ENCODE measurements at places on chromosomes 16 and 17.

GRCh38 chr17:17264430-17264829, 16.6 kb downstream of the COPS3 start:
- DNase-seq: no peak

GRCh38 chr17:29177871-29178749, 2.1 kb downstream of the MYO18A start:
- DNase-seq: no peak

DNA sequence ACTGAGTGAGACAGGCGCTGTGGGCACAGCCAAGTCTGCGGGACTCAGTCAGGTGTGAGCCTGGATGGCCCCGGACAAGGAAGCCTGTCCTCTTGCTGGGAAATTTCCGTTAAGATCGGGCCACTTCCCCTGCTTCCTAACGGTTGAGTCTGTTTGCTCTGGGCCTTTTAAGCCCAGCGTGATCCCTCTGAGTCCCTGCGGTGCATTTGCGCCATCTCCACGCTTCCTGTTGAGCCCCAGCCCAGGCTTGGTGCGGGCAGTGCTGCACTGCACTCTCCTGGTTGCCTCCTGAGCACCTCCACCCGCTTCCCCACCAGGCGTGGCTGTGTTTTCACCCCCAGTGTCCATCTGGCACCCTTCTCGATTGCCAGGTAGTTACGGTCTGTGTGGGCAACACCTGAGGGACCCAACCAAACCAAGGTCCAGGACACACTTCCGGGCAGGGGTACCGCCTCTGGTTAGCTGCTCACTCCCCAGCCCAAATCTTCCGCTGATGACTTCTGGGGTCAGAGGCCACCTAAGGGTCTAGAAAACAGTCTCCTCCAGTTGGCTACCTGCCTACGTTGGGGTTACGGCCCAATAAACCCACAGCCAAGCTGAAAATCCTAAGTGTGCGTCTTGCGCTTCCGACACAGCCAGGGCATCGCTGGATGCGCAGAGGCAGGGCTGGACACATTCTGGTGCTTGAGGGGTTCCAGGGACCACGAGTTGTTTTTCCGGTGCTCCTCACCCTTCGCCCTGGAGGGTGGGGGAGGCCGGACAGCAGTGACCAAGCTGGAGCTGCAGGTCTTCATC, 1.4 kb upstream of the SLC25A10 start:
- DNase-seq: no peak

DNA sequence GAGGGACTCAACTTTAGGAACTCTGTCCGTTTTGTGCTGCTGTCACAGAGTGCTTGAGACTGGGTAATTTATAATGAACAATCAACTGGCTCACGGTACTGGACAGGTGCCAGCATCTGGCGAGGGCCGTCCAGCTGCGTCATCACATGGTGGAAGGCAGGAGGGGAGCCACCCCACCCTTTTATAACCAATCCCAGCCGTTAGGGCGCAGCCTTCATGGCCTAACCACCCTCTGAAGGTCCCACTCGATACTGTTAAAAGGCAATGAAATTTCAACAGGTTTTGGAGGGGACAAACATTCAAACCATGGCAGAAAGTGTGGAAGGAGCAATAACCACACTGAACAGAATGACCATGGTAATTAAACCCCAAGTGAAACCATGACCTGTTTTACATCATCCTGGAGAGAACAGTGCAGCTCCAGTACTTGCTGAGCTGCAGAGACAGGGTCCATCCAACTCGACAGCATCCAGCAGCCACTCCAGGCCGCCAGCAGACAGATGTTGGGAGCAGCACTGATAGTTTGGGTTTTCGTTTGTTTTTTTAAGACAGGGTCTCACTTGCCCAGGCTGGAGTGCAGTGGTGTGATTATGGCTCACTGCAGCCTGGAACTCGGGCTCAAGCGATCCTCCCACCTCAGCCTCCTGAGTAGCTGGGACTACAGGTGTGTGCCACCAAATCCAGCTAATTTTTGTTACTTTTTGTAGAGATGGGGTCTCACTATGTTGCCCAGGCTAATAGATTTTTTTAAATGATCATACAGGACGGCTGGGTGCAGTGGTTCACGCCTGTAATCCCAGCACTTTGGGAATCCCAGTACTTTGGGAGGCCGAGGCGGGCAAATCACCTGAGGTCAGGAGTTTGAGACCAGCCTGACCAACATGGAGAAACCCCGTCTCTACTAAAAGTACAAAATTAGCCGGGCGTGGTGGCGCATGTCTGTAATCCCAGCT, 11.0 kb downstream of the CHMP6 start:
- no peak for DNase-seq

GRCh38 chr16:28193530-28194423, 18.0 kb downstream of the XPO6 start:
- peak; percentile 22 for DNase-seq

- no peak for DNase-seq
Observed at GRCh38 chr16:27378871-27379481, 23.0 kb upstream of the IL21R start.

- DNase-seq: no peak
Observed at GRCh38 chr17:75917141-75917916, 12.6 kb upstream of the MRPL38 start.

GRCh38 chr16:29808219-29808900, 2.0 kb downstream of the MAZ start:
- no peak for DNase-seq

DNA sequence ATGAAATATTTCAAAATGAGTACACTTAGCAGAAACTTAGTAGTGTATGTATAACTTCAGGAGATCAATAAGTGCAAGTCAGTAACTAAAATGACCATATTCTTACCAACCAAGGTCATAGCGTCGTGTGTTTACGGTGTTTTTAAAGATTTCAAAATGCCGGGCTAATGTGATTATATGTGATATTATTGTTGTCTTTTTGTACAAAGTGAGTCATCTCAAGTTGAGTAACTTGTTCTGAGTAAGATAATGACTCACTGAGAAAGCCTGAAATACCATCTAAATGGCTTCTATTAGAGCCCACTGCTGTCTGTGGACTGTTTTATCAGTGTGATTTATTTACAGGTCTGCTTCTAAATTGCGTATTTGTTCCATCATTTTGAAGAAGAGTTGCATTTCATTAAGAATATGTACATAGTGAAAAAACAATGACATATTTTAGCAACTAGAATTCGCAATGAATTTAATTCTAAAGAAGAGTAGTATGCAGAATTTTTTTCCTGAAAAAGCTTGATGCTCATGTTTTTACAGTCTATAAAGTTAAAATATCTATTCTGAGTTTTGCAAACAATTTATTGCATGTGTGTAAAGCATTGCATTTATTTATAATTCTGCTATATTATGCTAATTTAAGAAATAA, 12.7 kb downstream of the KRT12 start:
- DNase-seq: no peak

- no peak for DNase-seq
Observed at GRCh38 chr17:73493956-73494926, 150.0 kb downstream of the SDK2 start.

Measured in stimulated activated CD8-positive, alpha-beta memory T cell treated with anti-CD3 and anti-CD28 coated beads, Interleukin-2, amount 100 ng/mL, for 48 hours (primary cell).